ENCODE measurements at places on chromosomes 1 and 21.
A peak's percentile ranks its signal among the peaks of the same experiment; 100 is the strongest.

DNA sequence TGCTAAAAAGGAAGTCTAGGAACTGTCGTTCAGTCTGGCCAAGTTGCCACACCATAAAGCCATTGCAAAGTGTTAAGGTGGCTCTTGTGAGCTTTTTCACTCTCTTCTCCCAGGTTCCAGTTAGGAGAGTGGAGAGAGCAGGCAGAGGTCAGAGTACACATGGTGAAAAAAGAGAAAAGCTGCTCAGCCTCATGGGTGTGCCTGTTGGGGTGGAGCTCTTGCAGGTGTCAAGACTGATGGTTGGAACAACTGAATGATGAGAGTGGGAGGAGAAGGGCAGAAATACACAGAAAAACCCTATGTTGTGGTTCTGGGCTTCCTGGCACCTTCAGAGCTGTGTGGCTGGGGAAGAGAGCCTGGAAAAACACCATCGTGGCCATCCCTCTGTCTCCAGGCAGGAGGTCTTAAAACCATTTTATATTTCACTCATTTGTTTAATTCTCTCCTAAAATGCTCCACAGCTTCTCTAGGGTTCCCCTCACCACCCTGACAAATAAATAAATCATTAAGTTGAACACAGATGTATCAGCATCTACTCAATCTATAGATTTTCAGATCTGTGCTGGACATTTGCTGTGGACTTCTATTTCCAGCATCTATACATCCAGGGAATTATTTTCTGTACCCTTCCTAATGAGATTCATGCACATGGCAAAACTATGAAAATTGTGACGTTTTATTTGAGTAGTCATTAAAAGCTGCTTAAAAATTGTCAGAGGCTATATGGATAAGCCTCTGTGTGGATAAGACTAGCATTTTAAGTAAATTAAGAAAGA is 17.5 kb downstream of the UBASH3A start:
- DNase-seq = no peak

DNA sequence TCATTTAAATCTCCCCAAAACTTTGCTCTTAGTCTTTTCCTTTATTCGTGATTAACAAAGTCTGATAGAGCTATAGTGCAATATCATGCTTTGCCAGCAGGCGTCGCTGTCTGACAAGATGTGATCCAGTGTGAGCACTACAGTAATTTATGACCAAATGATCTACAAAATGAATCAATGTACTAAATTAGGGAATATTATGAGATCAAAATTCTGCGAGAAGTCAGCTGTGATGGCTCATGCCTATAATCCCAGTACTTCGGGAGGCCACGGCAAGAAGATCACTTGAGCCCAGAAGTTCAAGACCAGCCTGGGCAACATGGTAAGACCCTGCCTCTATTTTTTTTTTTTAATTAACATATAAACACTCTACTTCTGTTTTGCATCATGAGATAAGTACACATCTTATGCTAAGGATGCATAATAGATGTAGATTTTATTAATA is 3.6 kb upstream of the SPSB1 start:
- peak; percentile 72 for DNase-seq

DNA sequence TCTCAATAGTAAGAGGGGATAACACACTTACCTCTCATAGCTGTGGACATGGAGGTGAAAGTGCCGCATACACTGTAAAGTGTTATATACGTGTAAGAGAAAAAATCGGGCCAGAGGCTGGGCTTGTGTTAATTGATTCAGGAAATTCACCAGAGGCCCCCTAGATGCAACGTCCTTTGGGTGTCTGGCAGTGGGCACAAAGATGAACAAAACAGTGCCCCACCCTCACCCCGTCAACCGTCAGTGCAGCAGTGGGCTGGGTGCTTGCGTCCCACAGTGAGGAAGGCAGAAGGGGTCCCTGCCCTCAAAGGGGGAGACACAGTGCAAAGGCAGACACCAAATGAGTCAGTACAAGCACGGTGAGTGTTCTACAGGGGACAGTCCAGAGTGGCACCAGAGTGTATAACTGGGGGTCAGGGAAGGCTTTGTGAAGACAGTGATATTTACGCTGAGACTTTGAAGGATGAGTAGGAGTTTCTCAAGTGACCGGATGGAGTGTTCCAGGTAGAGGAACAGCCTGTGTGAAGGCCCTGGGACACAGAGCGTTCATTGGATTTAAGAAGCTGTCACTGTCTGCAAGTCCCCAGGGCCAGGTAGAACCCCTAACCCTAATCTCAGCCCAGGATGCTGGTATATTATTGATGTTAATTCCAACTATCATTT is 6.6 kb upstream of the MTFR1L start:
- no peak for DNase-seq

DNA sequence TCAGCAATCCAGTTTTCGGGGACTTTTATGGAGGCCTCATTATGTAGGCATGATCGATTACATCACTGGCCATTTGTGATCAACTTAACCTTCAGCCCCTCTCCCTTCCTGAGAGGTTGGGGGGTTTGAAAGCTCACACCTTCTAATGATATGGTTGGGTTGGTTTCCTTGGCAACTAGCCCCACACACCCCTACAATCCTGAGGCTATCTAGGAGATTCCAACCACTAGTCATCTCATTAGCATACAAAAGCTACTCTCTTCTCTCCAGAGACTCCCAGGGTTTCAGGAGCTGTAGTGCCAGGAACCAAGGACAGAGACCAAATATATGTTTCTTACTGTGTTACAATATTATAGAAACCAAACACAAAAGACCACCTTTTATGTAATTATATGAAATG is 35.2 kb upstream of the ZNF326 start:
- DNase-seq = no peak

GRCh38 chr1:7127322-7128075 is 342.2 kb downstream of the CAMTA1 start:
- DNase-seq = no peak

GRCh38 chr21:41249476-41249875 is 67.1 kb upstream of the FAM3B start:
- DNase-seq = no peak

DNA sequence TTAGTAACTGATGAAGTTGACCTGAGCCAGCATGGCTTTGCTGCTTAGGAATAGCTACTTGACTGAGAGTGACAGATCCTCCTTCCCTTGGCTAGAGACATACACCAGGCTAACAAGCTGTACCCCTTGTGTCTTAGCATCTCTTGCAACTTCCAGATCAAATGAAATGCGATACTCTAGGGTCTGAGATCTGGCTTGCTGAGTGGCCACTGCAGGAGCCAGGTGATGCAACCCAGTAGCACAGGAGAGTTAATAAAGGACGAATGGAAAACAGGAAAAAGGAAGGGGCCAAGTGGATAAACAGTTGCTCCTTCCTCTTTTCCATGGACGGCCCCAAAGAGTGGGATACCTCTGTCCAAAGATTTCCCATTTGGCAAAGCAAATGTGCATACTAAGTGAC is 38.2 kb downstream of the ASTN1 start:
- DNase-seq = no peak

DNA sequence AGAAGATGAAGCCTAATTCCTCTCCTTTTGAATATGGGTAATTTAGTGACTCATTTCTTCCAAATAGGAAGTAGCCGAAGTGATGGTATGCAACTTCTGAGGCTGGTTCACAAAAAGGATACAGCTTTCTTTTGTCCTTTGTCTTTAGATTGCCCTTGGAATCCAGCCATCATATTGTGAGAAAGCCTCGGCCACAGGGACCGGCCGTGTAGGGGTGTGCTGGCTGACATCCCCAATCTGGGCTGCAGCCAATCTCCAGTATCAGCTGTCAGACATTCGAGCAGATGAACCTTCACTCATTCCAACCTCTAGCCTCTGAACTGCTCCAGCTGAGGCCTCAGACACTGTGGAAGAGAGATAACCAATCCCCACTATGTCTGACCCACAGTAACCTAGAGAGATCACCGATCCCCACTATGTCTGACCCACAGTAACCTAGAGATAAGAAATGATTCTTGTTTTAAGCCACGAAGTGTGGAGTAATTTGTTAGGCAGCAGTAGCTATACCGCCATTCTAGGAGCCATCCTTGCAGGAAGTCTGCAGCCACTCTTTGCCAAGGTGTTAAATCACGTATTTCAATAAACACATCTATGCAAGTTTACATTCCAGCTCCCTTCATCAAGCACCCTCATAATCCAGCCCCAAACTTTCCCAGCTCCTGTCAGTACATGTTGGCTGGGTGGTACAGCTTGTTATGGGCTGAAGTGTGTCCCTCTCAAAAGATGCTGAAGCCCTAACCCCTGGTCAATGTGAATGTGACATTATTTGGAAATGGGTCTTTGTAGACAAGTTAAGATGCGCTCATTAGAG is 2.9 kb upstream of the DIP2A start:
- DNase-seq = no peak

DNA sequence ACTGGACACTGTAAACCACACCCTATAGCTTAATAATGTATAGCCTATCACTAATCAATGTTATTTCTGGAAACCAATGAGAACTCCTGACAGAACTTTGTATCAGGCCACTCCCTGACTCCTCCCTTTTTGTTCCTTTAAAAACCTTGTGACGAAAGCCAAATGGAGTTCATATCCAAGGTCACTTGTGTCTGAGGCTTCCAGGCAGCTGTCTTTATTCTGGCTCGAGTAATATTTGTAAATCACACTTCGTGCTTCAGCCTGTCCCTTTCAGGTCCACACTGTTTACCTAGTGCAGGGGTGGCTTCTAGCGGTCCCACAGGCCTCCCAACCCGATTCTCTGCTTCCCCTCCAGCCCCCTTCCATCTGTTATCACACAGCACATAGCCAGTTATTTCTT is 16.2 kb upstream of the CAPN9 start:
- no peak for DNase-seq

DNA sequence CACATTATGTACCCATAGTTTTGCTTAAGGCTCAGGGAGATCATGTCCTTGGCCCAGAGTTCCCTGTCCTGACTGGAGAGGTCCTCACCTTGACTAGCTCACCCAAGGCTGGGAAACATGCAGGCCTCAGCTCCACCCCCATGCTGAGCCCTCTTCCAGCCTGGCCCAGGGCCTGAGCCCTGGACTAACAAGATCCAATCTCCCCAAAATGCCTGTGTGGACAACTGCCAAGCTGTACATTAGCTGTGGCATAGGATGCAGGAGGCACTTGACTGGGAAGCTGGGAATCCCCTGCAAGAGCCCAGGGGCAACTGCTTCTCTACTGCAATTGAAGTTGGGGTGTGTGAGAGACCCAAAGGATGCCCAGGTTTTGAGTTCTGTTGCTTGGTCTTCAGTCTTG is 2.1 kb downstream of the LINGO4 start:
- DNase-seq = no peak

- DNase-seq = no peak
Measured at GRCh38 chr1:238324211-238324864, 433.6 kb upstream of the ZP4 start.

- DNase-seq = no peak
Measured at GRCh38 chr1:214404571-214405213, 123.7 kb downstream of the SMYD2 start.

DNA sequence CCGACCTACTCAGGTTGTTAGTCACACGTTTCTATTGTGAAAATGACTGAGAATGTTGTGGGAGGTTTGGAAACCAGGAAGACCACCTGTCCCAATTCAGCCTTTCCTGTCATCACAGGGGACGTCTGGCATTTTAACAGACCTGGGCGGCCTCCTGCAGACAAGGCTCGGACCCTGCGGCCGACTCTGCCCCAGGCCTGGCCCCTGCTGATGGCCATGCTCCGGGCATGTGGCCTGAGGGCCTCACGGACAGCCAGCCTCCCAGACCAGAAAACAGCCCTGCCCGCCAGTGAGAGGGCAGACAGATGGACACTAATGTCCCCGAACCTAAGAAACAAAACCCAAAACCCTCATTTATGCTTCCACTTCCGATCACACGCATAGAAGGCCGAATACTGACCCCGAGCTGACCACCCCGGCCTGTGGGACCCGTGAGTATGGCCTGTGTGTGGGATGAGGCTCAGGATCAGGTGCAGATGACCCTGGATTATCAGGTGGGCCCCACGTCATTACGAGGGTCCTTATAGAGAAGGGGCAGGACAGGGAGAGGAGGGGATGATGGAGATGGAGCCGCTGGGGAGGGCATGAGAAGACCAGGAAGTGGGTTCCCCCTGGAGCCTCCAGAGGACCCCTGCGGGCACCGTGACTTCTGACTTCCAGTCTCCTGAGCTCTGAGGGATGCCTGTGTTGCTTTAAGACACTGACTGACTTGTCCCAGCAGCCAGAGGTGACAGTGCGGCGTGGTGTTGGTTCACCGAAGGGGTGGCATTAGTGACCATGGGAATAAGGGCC is 9.6 kb downstream of the COL18A1 start:
- DNase-seq = no peak

- DNase-seq = no peak
Measured at GRCh38 chr1:63669151-63669961, 76.1 kb downstream of the PGM1 start.

DNA sequence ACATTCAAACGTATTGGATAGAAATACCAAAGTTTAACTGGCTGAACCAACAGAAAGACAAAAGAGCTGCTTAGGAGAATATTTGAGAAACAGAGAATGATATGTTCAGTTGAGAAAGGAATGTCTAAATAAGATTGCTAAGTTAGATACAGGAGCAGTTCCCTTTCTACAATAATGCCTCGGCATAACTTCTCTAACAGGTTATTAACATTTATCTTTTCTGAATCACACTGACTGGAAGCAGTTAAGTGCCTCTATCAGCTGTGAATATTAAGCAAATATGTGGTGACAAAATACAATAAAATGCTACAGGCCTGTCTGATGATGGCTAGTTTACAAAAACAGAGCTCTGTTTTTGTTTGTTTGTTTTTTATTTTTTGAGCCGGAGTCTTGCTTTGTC is 121.9 kb downstream of the KCNK1 start:
- DNase-seq = no peak

DNA sequence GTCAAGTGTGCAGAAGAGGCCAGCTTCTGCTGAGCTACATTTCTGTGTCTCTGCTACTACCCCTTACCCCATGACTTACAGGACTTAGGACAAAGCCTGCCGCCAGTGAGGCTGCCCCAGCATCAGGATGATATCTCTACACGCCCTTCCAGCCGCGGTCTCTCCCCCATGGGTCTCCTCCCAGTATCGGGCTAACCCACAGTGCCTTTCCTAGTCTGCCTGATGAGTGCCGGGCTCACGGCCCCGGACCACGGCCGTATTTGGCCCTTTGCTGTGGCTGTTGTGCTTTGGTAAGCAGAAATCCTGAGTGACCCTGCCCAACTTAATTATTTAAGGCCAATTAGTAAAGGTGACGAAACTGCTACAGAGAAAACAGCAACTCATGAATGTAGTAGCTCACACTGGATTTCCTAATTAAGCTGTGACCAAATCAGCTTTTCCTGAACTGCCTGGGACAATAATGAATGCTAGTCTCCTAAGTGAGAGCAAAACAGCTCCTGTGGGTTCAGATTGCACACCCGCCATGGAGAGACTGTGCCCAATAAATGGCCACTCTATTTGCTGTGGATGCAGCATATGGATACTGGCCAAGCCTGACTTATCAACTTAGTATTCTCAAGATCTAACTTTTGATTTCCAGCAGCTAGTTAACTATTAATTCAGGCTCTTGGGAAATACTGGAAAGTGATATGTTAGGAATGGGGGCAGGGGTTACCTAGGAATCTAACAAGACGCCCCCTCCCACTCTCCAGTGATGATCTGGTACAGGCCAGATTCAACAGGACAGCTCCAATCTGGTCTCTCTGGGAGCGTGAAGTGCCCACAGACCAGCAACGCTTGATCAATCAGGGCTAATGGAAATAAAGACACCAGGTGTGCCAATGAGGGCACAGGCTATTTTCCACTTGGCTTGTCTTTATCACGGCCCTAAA is 123.3 kb upstream of the IFFO2 start:
- DNase-seq = no peak

- no peak for DNase-seq
Measured at GRCh38 chr1:194175251-194175650, 988.8 kb upstream of the B3GALT2 start.

- no peak for DNase-seq
Measured at GRCh38 chr1:118937413-118938072, 50.6 kb downstream of the TBX15 start.

- DNase-seq = no peak
Measured at GRCh38 chr1:201375169-201375568, 2.3 kb downstream of the TNNT2 start.

Data from CD4-positive, alpha-beta T cell treated with Interferon gamma for 1 hour (primary cell).